ENCODE measurements at places on chromosomes 2 and 18.

DNA sequence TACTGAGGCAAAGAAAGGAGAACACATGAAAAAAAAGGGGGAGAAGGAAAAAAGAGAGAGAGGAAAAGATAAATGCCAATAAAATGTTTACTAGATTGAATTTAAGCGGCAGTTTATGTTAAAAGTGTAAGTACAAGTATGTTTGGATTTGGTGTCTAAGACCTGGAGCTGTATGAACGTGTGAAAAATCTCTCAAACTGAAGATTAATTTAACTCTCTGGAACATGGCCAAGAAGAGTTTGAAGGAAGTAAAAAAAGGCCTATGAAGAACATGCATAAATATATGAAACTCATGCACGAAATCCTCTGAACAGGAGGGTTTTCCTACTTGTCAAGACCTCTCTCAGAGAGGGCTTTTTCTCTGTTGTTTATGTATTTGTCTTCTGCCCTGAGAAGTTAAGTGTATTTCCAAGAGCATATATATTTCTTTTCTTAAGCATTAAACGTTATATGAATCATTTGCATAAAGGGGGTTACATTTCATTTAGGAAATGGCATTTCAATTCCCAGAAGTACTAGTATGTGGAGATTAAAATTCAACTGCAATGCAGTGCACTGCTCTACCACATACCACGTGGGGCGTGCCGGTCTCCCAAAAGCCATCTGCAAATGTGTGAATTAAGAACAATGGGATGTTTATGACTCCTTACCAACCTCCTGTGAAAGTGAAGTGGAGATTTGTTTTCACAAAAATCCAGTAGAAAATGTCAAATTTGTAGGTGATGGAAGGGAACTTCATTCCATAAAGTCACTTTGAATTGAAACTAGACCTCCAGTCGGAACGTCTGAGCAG, 281.1 kb upstream of the TRIB2 start:
- DNase-seq = no peak

- DNase-seq = no peak
These were observed 370.8 kb upstream of the NT5C1B start for GRCh38 chr2:18959952-18960717.

DNA sequence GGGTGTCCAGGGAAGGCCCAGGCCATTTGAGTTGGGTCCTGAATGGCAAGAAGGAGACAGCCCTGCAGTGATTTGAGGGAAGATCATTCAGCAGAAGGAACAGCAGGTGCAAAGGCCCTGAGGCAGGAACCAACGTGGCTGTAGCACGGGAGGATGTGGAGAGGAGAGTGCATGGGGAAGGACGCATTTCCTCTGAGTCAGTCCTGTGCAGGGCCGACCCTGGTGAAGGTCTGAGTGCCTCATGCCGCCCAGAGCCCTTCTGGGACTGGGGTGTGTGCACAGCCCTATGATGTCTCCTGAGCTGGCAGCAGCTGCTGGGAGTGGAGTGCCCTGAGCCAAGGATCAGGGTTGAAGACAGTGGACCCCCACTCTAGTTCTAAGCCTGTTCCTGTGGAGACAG, 17.9 kb upstream of the ARHGEF4 start:
- DNase-seq = no peak

- no peak for DNase-seq
These were observed 32.8 kb downstream of the ZBTB7C start for GRCh38 chr18:48376406-48376805.

GRCh38 chr18:43501099-43501498, 223.8 kb upstream of the SYT4 start:
- DNase-seq = no peak

- no peak for DNase-seq
These were observed 34.3 kb upstream of the EPHA4 start for GRCh38 chr2:221606424-221606823.

All from right renal pelvis (tissue), 4 donors.